Activated naive CD8-positive, alpha-beta T cell treated with anti-CD3 and anti-CD28 coated beads, Interleukin-2, amount 50 U/mL, for 24 hours (primary cell): ENCODE measurements at places on chromosomes 3 and 15.
A peak's percentile ranks its signal among the peaks of the same experiment; 100 is the strongest.

- DNase-seq: peak; percentile 18
Measured at GRCh38 chr3:141489203-141489602, 2.4 kb downstream of the RASA2 start.

DNA sequence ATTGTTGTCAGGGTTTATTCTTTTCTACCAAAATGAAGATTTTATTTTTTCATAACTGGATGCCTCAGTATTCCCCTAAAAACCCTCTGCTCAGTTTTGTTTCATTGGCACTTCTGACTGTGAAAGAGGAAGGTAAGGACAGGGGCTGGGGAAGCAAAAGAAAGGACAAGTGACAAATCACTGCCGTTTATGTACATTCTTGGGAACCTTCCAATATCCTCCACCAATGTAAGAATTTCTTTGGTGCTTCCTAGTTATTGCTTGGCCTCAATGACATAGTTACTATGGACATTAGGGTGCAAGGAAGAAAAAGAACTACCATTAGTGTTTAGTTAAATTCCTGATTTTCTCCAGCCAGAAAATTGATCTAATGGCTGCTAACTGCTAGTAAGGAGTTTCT, 131.0 kb upstream of the C15orf61 start:
- DNase-seq: no peak

DNA sequence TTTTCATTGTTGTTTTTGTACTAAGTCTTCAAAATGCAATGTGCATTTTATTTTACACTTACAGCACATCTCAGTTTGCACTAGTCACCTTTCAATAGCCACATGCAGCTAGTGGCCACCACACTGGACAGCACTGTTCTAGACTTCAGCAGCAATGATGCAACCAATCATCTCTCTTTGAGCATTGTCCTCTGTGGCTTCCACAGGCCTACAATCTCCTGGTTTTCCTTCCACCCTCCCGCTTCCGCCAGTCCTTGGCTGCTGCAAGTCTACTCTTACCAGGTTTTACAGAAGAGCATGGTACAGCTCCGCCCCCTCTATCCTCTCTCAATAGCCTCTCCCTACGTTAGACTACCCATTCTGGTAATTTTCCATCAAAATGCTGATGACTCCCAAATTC, 25.1 kb upstream of the FSIP1 start:
- no peak for DNase-seq

GRCh38 chr15:31390777-31391486, 64.3 kb downstream of the KLF13 start:
- peak; percentile 1 for DNase-seq

- peak; percentile 56 for DNase-seq
Measured at GRCh38 chr15:42056934-42057798, 36.3 kb upstream of the PLA2G4E start.
